ENCODE measurements at places on chromosomes 4 and X.
A peak's percentile ranks its signal among the peaks of the same experiment; 100 is the strongest.

- DNase-seq, result no peak
Observed at GRCh38 chrX:4547213-4547836, 833.9 kb upstream of the PRKX start.

- no peak for DNase-seq
Observed at GRCh38 chrX:9465380-9466123, 694 bp downstream of the TBL1X start.

- no peak for DNase-seq
Observed at GRCh38 chr4:89289312-89289711, 18.3 kb downstream of the GPRIN3 start.

DNA sequence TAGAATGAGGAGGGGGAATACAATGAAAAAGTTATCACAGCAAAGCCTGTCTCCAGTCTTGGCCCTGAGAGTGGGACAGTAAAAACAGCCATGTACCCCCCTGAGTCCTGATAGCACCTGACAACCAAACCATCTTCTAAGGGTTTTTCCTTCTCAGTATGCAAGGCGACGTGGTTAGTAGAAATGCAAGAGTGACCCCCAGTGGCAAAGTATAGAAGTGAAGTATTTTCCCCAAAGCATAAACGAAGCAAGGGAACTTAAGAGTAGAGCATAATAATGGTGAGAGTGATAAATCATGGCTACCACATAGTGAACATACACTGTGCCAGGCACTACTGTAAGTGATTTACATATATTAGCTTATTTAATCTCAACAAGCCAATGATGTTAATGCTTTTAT is 52.8 kb downstream of the FAM47C start:
- no peak for DNase-seq

DNA sequence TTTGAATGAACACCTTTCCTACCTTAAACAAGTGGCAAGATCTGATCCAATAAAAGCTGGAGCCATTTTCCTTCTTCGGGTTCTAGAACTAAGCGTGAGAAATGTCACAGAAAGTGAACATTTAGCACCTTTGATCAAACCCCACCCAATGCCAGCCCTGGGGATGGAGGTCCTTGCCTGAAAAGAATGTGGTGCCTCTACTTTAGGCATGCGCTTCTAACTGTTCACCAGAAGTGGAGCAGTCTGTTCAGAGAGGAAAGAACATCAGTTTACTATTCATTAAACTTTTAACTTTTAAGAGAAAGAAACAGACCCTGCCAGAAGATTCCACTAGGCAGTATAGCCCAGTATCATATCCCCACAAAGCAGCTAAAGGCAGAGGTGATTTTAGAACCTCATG is 75.9 kb downstream of the INTS12 start:
- no peak for DNase-seq

- peak; percentile 31 for DNase-seq
Observed at GRCh38 chr4:139301821-139302611, at the start of gene NDUFC1. NDUFC1 (minus strand) TSS chr4:139302477; CDS start chr4:139295798, 6,679 bp downstream.

DNA sequence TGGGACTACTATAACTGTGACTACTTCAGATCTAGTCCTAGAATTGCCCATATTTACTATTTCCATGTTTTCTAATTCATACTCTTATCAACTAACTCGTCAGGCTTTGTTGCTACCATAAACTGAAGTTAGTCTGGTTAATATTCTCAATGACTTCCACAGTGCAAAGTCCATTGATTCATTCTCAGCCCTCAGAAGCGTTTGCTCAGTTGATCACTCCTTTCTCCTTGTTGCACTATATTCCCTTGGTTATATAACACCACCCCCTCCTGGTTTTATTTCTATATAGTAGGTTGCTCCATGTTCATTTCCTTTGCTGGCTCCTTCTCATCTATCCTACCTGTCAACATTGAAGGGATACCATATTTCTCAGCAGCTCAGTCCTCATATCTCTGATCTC is 27.2 kb upstream of the SLC6A14 start:
- DNase-seq, result no peak

- DNase-seq, result no peak
Observed at GRCh38 chrX:109619771-109620170, 5.2 kb downstream of the KCNE5 start.

- DNase-seq, result no peak
Observed at GRCh38 chr4:134189480-134189879, 12.1 kb downstream of the PABPC4L start.

GRCh38 chr4:6180841-6181631 is 19.3 kb downstream of the JAKMIP1 start:
- no peak for DNase-seq

- no peak for DNase-seq
Observed at GRCh38 chr4:147578051-147578476, 39.1 kb upstream of the TMEM184C start.

DNA sequence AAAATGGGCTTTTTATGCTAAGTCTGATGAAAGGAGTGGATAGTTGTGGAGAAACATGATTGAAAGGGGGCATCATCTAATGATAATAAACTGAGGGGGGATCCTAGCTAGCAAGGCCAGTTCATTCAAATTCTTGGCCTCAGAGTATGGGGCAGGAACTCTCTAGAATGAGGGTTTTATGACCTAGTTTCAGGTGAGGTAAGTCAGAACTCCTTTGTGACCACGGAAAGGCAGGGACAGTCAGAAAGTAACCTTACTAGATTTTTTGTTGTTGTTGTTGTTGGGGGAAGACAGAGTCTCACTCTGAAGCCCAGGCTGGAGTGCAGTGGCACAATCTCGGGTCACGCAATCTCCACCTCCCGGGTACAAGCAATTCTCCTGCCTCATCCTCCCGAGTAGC is 1.5 kb upstream of the PAQR3 start:
- no peak for DNase-seq

DNA sequence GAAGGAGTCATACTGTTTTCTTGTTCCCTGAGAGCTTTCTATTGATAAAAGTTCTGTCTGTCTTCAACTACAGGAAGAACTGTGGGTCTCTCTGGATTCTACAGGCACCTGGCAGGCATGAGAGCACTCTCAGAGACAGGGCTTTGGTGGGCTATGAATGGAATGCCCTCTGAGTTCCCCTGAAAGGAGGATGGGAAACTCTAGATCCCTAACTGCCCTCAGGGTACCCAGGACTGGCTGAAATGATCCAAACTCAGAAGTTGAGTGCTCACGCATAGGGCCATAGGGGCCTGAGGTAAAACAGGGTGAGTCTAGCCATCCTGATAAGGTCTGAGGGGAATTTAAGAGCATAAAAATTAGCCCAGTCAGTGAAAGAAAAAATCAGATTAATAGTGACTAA is 59.0 kb upstream of the SCRG1 start:
- DNase-seq, result no peak

GRCh38 chrX:24435060-24435459 is 30.0 kb upstream of the PDK3 start:
- no peak for DNase-seq

GRCh38 chrX:9995855-9996339 is 28.7 kb downstream of the CLDN34 start:
- peak; percentile 78 for DNase-seq

- no peak for DNase-seq
Observed at GRCh38 chr4:136078976-136079375, 1453.3 kb downstream of the PCDH18 start.

- no peak for DNase-seq
Observed at GRCh38 chr4:116664198-116664597, 421.2 kb downstream of the TRAM1L1 start.

- DNase-seq, result no peak
Observed at GRCh38 chr4:4858527-4859324, 739 bp upstream of the MSX1 start.

DNA sequence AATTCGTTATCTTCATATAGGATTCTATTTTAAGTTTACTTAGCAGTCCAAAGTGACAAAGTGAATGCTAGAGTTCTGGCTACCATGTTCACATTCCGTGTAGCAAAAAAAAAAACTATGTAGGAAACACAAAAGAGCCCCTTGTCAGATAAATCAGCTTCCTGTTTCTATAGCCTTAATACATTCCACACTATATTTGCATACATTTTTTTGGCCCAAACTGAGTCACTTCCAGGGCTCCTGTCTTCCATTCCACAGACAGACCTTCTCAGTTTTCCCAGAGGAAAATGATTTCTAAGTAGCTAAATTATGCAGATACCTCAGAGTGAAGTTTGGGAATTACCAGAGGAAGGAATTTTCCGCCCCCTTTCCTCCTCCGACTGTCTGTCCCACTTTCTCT is 841.9 kb upstream of the HS3ST1 start:
- DNase-seq, result no peak

- no peak for DNase-seq
Observed at GRCh38 chr4:184472614-184473498, 1.5 kb downstream of the IRF2 start.

DNA sequence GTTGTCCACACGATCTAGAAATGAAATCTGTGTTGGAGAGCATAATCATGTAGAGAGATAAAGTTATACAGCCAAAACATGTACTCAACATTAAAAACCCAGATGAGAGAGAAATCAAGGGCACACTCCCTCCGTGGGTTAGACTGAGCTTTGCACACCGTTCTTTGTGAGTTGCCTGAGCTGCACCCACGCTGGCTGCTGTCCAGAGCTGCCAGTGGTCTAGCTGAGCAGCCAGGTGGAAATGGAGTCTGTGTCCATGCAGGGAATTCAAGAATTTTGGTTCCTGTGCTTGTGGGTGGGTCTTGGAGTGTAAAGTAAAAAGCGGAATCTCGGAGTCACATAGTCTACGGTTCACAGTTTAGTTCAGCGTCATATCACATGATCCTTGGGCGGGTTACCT is 84.6 kb downstream of the GPR143 start:
- no peak for DNase-seq

GRCh38 chr4:165058666-165059065 is 5.0 kb downstream of the TRIM75 start:
- DNase-seq, result no peak

DNA sequence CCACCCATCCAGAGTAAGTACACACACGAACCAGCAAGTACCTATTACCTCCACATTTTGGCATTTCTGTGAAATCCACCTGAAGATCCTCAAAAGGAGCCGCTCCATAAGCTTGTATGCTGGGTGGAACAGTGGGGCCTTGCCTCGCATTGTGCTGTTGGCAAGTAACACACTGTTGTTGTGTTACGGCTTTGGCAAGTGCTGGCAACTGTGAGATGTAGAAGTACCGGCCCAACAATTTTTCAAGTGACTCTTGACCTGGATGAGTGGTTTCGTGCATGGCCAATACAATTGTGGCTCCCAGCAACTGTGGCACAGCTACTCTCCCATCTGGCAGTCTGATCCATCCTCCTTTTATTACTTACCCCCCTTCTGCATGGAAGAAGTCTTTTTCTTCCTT is 128.7 kb downstream of the CCNB3 start:
- DNase-seq, result no peak

- no peak for DNase-seq
Observed at GRCh38 chrX:114152130-114152529, 431.8 kb upstream of the HTR2C start.

DNA sequence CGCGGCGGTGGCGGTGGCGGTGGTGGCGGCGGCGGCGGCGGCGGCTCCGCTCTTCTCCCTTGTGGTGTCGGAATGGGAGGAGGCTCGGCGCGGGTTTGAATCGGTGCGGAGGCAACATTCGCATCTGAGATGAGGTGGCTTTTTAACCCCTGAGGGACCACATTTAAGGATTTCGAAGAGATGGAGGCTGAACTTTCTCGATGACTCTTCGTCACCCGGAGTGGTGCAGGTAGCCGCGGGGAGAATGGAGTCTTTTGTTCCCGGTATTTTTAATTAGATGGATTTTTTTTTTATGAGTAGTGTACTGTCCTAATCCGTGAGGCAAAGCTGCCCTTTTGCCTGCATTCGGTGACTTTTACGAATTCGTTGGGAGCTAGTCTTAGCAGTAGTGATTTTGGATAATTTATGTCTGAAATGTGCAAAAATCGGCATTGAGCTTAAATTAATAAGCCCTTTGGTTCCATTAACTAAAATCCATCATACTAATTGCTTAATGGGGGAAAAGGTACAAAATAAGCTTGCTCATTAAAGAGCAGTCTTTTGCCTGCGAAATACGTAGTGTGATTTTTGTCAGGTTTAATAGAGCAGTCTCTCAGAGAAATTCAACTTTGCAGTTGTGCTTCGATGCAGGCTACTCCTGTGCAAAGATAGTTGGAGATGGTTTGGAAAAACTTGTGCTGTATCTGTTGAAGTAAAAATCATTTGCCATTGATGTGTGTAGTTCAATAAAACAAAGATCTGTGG is 206.2 kb downstream of the TENM3 start:
- DNase-seq, result no peak

GRCh38 chr4:54140287-54140686 is 40.3 kb downstream of the GSX2 start:
- DNase-seq, result no peak

DNA sequence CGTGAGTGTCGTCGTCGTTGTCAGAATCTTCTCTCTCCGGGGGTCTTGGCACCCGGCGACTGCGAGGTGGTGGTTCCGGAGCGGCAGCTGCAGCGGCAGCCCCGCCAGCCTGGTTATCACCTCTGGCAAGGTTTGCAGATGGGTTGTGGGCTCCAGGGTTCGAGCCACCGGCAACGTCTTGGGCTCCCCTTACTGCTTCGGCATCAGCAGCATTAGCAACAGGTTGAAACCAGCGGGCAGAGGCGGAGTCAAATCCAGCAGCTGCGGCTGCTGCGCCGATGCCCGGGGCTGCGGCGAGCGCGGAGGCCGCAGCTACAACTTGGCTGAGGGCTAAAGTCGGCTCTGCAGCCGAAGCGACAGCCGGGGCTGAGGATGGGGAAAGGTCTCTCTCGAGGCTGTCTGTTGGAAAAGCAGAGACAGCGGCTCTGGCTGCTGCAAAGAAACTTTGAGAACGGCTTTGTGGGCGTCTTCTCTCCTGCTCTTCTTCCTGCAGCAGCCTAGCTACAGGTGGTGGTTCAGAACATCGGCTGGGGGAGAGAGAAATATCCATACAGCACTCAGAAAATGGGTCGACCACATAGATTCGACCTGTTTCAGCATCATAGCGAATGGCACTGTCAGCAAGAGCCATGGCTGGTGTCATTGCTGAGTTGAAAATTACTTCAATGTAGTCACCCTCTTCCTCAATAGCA is 3.6 kb downstream of the IRS4 start:
- no peak for DNase-seq

GRCh38 chr4:112852601-112853000 is 196.9 kb upstream of the ANK2 start:
- no peak for DNase-seq

DNA sequence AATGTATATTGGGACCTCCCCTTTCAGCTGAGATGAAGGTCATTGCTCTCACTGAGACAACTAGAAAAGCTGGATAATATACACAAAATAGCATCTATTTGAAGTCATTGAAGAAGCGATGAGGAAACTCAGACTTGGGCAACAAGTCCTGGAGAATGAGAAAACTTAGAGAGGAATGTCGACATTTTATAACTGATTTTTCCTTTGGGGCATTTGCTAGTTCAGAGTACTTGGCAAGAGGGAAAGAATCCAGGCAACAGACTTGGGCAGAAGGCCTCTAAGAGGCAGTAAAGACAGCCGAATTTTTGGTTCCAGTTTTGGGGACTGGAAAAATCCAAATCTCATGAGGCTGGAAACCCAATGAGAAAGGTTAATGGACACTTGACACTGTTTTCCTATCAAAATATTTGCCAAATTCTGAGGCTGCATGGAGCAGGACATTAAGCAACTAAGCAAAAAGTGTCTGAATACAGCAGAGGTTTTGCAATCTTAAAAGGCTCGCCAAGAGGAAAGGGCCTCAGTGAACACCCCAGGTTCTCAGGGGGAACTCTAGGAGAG is 21.0 kb upstream of the ANXA5 start:
- DNase-seq, result no peak

- no peak for DNase-seq
Observed at GRCh38 chr4:141074098-141074878, 59.0 kb downstream of the RNF150 start.

- no peak for DNase-seq
Observed at GRCh38 chr4:8422327-8422726, 18.2 kb downstream of the ACOX3 start.

All from NCI-H2107 (cell line).